ENCODE measurements at places on chromosomes 12 and 14. TPM values are rescaled to one million over a fixed set of nuclear protein-coding genes. Genes with fewer than 3 reads are reported as not detected.

P2RX7 gene
- total RNA-seq = 2.3 TPM

AACS gene
- total RNA-seq = 28.5 TPM

CACNB3 gene
- 24.8 TPM for total RNA-seq

FOXG1 gene
- total RNA-seq = 0.06 TPM

BTBD7 gene
- total RNA-seq = 51.7 TPM

C12orf50 gene
- total RNA-seq = not detected

SLC41A2 gene
- 8.5 TPM for total RNA-seq

KLHDC2 gene
- total RNA-seq = 147 TPM

OASL gene
- 0.70 TPM for total RNA-seq

PHETA1 gene
- total RNA-seq = 9.8 TPM

GALNT8 gene
- 3.4 TPM for total RNA-seq

RPL10L gene
- not detected for total RNA-seq

GLT8D2 gene
- total RNA-seq = 15.2 TPM

TMEM119 gene
- total RNA-seq = 29.7 TPM

PROX2 gene
- not detected for total RNA-seq

TNFRSF1A gene
- 59.8 TPM for total RNA-seq

BMAL2 gene
- 3.1 TPM for total RNA-seq

CHMP4A gene
- total RNA-seq = 21.8 TPM

BTG1 gene
- 56.1 TPM for total RNA-seq

PRIMA1 gene
- 0.41 TPM for total RNA-seq

NFE2 gene
- 6.6 TPM for total RNA-seq

PCBP2 gene
- total RNA-seq = 505 TPM

RBP5 gene
- total RNA-seq = 17.7 TPM

CD163 gene
- total RNA-seq = 18.8 TPM

GLTP gene
- 37.0 TPM for total RNA-seq

TRAF3 gene
- 18.0 TPM for total RNA-seq

FSCB gene
- 0.12 TPM for total RNA-seq

MYO1H gene
- 0.53 TPM for total RNA-seq

TMEM253 gene
- total RNA-seq = 0.35 TPM

GARIN6 gene
- total RNA-seq = not detected

SIRT4 gene
- 6.3 TPM for total RNA-seq

LMBR1L gene
- 69.4 TPM for total RNA-seq

OR4E2 gene
- total RNA-seq = not detected

COPZ1 gene
- total RNA-seq = 148 TPM

COQ6 gene
- total RNA-seq = 32.0 TPM

RARG gene
- total RNA-seq = 38.4 TPM

PIWIL1 gene
- 0.35 TPM for total RNA-seq

NR1H4 gene
- 11.8 TPM for total RNA-seq

VCPKMT gene
- 8.9 TPM for total RNA-seq

SYNE2 gene
- 277 TPM for total RNA-seq

IL23A gene
- total RNA-seq = not detected

PKP2 gene
- total RNA-seq = 19.1 TPM

SLC6A15 gene
- total RNA-seq = 0.58 TPM

RNASE2 gene
- 8.5 TPM for total RNA-seq

KRT71 gene
- 0.29 TPM for total RNA-seq

VRTN gene
- not detected for total RNA-seq

DAZAP2 gene
- 184 TPM for total RNA-seq

CMKLR1 gene
- total RNA-seq = 7.5 TPM

ASPG gene
- total RNA-seq = 12.3 TPM

KRT8 gene
- 177 TPM for total RNA-seq

RFLNA gene
- 15.0 TPM for total RNA-seq

KRT74 gene
- not detected for total RNA-seq

DENND5B gene
- 44.0 TPM for total RNA-seq

ADSS1 gene
- total RNA-seq = 31.2 TPM

Data from metanephros (tissue), 2 donors.